ENCODE measurements at places on chromosomes 4 and X. TPM values are rescaled to one million over a fixed set of nuclear protein-coding genes. Genes with fewer than 3 reads are reported as not detected.

DNA sequence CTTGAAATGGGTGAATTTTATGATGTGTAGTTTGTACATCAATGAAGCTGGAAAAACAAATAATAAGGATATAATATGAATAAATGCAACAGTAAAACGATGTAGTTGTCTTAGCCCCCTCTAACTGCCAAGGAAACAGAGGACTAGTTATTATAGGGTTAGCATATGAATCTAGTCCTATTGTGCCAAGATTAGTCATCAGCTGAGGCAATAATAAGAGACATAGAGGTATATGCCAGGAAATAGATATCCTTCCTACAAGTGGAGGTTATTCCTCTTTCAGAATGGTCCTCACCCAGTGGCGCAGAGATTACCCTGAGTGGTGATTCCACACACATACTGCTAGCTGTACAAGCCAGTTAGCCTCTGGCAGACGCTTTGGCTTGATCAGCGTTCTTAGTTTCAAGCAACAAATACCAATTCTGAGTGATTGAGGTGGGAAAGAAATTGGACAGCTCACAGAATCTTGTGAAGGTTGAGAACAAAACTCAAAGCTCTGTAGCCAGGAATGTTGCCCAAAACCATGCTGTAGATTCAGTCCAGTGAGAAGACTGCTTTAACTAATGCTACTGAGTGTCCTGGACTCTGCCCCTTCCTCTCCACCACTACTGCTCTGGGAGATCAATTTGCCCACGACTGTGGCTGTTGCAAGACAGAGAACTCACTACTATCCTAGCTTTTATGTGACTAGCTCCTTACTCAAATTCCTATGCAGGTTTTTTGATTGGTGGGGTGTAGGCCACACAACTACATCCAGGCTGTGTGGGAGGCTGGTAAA lies 27.0 kb upstream of the ZNF280C start:
- DNase-seq: no peak

DNA sequence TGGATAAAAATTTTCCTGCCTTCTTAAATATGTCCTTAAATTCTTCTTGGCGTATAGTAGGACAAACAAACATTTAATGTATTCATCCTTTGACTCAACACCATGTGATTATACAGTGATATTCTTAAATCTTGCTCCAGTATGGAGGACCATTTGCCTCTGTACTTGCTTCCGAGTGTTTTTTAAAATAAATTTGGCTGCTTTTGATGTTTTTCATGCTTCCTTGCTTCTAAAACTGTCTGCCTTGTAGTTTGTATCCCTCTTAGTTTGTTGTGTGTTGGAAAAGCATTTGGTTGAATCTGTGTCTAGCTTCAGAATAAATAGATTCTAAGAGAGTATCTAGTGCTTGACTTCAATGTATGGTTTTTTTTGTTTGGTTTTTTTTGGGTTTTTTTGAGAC lies 12.3 kb downstream of the ING2 start:
- no peak for DNase-seq

Gene BMPR1B
- not detected for total RNA-seq

DNA sequence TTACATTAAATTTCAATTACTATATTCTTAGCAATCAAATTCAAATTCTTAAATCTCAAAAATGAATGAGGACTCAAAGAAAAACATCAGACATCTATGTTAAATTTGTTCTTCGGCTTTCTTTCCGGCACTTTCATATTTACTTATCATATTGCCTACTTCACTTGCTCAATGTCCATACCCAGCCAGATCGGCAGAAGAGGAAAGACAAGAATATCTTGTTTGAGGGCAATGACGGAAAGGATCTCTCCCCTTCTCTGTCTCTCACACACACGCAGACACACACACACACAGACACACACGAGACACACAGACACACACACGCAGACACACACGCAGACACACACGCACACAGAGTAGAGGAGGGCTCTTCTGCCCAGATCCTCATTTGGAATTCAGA lies 13.2 kb upstream of the IRF2 start:
- no peak for DNase-seq

- no peak for DNase-seq
Measured at GRCh38 chr4:86376850-86377249, 17.0 kb upstream of the MAPK10 start.

DNA sequence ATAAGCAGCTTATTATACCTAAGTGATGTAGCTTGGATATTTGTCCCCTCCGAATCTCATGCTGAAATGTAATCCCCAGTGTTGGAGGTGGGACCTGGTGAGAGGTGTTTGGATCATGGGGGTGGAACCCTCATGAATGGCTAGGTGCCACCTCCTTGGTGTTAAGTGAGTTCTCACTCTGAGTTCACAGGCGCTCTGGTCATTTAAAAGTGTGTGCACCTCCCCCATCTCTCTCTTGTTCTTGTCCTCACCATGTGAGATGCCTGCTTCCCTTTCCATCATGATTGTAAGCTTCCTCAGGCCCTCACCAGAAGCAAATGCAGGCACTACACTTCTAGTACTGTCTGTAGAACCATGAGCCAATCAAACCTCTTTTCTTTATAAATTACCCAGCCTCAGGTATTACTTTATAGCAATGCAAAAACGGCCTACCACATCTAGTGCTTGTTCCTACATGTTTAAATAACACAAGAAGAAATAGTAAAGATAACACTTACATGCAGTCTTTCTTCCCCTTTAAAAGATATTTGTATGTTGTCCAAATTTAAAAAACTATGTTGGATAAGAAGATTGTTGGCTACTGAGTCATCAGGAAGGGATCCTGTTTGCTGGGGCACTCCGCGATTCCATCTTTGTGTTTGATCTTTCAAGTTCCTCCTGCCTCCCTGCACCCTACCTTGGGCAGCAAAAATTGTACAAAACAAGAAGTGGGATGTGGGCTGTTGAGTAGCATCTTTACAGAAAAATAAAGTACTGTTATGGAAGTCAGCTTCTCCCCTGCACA lies 29.7 kb downstream of the PPP1R2C start:
- DNase-seq: no peak

DNA sequence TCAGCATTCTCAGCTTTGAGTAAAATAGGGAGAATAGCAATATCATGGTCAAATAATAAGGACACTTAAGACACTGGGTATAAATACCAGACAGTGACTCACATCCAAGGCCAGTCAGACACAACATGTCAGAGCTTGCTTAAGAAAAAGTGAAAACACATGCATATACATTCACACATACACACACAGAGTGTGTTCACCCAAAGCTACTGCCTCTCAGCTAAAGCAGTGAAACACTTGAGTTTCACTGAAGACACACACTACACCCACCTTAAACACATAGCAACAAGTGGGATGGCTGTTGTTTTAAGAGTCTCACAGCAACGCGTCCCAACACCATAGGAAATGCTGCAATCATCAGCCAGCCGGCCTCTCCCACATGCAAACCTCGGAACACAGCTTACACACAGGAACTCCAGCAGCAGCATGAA lies 14.4 kb downstream of the SHROOM4 start:
- no peak for DNase-seq

Gene HELT
- not detected for total RNA-seq

Gene CRMP1
- 0.10 TPM for total RNA-seq

DNA sequence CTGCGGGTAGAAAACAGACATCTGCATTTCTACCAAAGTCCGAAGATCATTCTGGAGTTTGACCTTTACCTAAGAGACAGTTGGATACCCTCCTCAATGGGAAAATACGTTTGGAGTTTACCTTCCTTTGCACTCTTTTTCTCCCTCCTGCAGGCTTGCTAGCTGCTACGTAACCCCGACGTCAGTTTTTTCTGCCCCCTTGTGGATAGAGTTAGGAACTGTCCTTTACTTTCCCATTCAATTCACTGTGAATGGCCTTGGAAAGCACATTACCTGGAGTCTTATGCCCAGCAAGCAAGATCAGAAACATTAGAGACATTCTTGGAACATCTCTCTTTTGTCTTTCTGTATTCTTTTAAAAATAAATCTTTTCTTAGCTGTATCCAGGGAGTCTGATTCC lies 250.7 kb downstream of the NAP1L3 start:
- no peak for DNase-seq

GRCh38 chrX:17930850-17931249 lies 69.8 kb upstream of the RAI2 start:
- DNase-seq: no peak

GRCh38 chr4:149574971-149575370 lies 240.7 kb downstream of the IQCM start:
- no peak for DNase-seq

DNA sequence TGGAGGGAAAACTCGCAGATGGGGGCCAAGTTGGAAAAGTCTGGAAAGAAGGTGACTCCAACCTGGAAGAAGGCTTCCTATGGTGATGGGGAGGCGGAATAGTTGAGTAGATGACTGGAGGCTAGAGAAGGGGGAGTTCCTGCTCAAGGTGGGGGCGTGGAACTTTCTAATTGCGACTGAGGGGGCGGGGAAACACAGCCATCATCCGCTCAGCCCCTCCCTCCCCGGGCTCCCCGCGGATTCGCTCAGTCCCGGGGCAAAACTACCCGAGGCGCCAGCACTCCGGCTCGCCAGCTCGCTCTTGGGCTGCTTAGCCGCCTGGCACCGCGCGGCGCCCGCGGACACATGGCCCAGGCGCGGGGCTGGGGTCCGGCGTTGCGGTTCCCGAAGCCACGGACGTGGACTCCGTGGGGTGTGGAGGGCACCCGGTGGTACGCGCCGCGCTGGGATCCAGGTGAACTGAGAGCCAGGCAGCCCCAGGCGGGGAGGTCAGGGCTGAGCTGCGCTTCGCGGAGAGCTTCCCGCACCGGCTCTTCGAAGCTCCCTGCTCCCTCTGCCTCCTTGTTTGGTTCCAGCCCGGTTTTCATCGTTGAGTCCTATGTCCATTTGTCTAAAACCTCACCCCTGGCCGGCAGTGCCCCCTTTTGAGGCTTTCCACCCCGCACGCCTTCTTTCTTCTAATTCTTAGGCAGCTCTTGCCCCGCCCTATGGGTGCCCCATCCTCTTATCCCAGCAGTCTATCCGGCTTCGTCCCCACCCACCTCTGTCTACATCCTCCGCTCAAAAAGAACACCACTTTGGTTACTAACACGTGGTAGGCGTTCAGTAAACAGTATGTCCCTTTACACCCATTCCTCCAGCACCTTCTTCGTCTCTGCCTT lies 38.9 kb downstream of the STARD8 start:
- no peak for DNase-seq

Gene MAGEB10
- not detected for total RNA-seq

Gene UGT2B11
- not detected for total RNA-seq

Gene PHKA2
- total RNA-seq: 54.6 TPM

GRCh38 chrX:155169881-155170280 lies 46.4 kb upstream of the VBP1 start:
- DNase-seq: no peak

Gene CFAP99
- total RNA-seq: not detected

GRCh38 chr4:161189286-161190134 lies 974.3 kb downstream of the FSTL5 start:
- no peak for DNase-seq

Gene BANK1
- 354 TPM for total RNA-seq

Gene GAGE12H
- total RNA-seq: not detected

DNA sequence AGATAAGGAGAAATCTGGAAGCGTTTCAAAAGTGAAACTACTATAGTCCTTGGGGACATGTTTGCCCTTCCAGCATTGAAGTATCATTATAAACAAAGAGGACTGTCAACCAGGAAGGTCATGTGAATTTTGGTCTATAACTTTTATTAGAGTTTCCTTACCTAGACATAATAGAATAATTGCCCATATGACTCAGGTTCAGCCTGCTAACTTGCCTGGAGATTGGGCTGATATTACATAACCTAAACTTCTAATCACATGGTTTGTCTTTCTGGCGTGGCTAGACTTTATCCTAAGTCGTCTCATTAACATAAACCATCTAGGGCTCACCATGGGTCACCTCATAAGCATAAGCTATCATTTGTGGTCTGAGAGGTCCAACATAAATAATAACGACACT lies 775.9 kb downstream of the CENPC start:
- no peak for DNase-seq

- DNase-seq: no peak
Measured at GRCh38 chr4:68152411-68152810, 22.7 kb upstream of the TMPRSS11F start.

GRCh38 chr4:152513078-152513477 lies 22.8 kb downstream of the FBXW7 start:
- DNase-seq: no peak

DNA sequence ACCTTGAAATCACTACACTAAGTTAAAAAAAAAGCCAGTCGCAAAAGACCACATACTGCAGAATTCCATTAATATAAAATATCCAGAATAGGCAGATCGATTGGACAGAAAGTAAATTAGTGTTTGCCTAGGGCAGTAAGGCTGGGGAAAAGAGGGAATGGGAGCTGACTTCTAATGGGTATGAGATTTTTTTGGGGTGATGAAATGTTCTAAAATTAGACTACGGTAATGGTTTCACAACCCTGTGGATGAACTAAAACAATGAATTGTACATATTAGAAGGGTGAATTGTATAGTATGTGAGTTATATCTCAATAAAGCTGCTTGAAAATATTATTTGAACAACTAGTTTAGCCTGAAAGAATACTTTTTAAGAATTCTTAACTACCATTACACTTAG lies 6.7 kb upstream of the GPRIN3 start:
- DNase-seq: no peak

DNA sequence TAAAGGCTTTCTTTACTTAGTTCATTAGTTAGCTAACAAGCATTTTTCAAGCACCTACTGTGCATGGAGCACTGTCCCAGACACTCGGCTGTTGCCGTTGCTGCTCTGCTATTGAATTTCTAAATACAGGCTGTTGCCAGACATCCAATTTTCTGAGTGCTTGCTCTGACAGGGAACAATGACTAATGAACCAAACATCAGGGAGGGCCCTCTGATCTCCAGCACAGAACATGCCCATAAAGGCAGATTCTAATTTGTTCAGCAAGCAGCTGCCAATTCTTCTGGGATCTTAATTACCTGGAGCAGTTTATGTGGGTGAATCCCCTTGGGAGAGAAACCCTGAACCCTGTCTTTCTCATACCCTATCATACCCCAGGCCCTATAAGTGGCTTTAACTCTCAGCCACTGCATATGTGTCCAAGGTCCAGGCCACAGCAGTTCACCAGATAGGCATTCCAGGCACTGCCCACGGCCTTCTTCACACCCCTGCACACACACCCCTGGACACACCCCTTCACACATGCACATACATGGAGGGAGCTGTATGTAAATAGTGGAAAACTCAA lies 27.9 kb downstream of the TSC22D3 start:
- DNase-seq: no peak

DNA sequence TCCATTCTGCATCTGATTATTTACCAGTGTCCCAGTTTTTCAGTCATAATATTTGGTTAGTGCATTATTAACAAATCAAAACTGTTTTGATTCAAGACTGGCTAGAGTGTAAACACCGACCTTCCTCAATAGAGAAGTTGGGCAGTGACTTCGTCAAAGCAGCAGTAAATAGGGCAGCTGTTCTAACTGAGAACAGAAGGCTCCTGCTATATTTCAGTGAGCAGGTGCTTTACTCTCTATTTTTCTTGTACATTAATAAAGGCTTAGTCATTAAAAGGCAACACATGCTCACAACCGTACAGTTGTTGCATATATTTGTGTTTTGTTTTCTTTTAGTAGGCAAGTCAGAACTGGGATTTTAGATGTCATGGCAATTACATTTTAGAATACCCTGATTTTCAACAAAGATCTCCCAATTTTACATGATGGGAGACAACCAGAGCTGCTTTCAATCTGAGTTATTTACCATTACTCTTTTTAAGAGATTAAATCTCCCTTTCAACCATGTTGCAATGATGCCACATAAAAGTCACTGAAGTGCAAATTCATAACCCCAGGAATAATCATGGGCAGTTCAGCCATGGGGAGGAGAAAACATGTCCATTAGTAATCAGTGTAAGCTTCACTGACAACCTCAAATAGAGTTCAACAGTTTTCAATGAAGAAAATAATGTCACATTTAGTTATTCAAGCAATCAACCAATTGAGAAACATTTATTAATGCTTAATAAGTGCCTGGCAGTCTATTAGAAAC lies 233.3 kb downstream of the NDST4 start:
- DNase-seq: no peak

Measured in B cell (primary cell).